NCI-H1105 treated with DMSO at 0.1 percent for 48 hours (cell line): ENCODE measurements at places on chromosomes 2 and 18.
A peak's percentile ranks its signal among the peaks of the same experiment; 100 is the strongest.

DNA sequence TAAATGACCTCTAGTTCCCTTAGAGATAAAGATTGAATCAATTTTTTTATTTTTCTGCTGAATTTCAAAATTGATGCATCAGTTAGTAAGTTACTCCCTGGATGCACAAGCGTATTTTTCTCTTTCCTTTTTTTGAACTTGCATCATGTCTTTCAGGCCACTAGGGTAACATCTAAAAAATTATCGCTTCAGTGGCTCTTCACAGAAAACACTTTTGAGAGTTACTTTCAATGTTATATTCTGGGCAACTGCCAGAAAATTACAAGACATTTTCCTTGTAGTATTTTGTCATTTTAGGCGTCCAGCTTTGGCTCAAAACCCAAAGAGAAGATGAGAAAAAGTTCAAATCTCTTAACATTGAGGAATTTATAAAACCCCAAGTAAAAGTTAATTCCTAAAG is 59.8 kb downstream of the DSEL start:
- no peak for DNase-seq

DNA sequence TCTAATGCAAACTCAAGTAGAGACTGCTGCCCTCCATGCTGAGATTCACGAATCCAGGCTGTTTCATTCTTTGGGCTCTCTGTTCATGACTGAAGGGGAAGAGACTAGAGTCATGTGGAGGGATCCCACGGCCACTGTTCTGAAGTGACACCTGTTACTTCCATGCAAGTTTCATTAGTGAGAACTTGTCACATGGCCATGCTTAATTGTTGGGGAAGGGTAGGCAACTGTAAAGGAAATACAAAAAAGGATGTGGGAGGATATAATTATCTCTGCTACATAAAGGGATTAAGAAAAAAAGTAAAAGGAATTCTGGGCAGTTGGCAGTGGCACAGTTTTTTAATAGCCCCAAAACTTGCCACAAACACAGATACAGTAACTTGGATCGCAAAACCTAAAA is 28.0 kb upstream of the PSME4 start:
- DNase-seq: peak; percentile 3

- no peak for DNase-seq
Observed at GRCh38 chr18:59881728-59882656, 17.8 kb upstream of the PMAIP1 start.

GRCh38 chr2:206257861-206258260 is 16.6 kb upstream of the ZDBF2 start:
- DNase-seq: no peak

- no peak for DNase-seq
Observed at GRCh38 chr18:78762753-78763152, 216.9 kb upstream of the SALL3 start.

- DNase-seq: no peak
Observed at GRCh38 chr18:5393779-5394178, 98.3 kb upstream of the ZBTB14 start.

GRCh38 chr2:200763422-200763821 is 48.3 kb upstream of the BZW1 start:
- no peak for DNase-seq

DNA sequence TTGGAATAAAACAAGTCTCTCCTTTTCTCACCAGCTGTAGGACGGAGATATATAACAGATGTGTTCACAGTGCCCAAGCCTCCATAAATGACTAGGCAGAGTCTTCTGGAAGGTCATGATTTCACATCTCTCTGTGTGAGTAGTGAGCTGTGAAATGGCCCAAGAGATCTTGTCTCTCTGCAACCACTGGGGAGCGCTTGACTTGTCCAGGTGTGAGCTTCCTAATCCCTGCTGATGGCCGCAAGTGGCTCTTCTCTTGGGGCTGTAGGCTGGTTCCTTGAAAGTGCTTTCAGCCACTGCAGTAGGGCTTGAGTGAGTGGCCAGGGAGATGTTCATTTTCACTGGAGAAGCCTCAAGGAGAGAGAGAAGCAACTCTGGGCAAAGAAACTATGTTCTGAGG is 38.1 kb upstream of the OTOS start:
- DNase-seq: no peak

- no peak for DNase-seq
Observed at GRCh38 chr2:16855183-16855582, 189.5 kb upstream of the CYRIA start.

- no peak for DNase-seq
Observed at GRCh38 chr2:2795438-2796091, 464.5 kb upstream of the MYT1L start.

DNA sequence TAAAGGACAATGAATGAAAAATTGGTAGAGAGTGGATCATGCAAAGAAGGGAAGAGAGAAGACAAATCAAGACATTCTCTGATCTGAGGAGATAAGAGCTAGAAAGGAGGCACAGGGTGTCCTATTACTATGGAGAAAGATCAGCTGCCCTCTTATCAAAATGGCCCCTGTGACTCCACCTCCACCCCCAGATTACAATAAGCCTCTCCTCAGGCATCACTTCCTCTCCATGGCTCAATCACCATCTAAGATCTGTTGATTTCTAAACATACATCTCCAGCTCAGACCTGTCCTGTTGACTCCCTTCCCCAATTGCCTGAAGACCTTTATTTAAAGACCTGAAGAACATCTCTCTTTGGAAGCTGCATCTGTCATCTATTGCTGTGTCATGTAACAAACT is 43.2 kb downstream of the SP100 start:
- no peak for DNase-seq

GRCh38 chr2:27263287-27264252 is 723 bp upstream of the SLC30A3 start:
- peak; percentile 33 for DNase-seq

DNA sequence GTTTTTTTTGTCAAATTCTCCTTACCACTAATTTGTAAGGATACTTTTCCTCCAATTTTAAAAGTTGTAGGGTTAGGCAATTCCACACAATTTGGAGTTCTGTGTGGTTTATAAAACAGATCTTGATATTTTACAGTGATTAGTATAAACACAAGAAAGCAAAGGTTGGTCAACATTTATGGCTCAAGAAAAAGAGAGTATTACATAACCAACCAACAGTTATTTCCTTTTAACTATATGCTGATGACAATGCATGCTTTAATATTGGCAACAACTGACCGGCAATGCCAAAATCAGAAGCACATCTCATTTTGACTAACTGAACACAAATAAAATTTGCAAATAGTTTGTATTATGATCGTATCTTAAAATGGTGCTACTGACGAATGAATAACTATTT is 137.2 kb downstream of the CDH2 start:
- no peak for DNase-seq

DNA sequence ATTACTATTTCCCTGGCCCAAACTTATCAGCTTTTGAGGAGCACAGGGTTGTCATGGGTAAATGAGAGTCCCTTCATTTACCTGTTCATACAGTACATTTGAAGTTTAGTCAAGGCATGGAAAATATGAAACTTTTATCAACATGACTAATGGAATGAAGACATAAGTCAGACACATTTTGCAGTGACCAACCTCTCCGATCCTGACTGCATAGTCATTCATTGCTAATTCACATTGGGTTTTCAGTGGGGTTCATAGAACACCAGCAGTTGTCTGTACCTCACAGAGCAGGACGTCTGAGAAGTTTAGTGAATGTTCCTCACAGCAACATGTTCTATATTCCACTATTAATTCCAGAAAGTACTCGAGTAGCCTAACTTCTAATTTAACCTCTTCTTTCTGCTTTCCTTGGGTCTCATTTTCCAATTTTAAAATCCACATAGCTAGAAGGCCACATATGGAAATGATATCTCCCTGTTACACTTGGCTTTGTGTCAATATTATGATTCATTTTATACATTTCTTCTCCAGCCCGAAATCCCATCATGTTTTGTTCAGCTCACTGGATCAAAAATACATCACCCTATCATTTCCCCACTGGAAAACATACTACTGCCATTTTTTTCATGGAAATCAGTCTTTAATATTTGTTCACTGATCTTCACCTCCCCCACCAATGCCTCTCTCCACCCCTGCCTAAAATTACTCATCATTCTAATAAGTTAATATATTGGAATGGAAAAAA is 65.9 kb downstream of the CDH20 start:
- DNase-seq: no peak

GRCh38 chr2:127166231-127166860 is 53.8 kb downstream of the CYP27C1 start:
- DNase-seq: peak; percentile 1

DNA sequence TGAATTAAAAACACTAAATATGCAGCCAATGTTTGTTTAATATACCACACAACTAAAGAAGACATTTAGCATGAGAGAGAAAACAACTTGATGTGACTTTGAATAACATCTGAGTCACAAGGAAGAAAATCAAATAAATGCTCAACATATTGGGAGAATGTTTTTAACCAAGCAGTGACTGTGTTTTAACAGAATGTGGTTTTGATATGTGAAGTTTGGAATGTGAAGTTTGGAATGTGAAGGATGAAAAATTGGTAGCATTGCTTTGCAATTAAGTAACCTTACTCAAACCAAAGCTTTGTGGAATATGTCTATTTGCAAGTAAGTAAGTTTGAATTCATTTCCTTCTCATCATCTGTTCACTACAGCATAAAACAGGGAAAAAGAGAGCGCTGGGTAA is 128.2 kb upstream of the DNAJC10 start:
- DNase-seq: no peak

DNA sequence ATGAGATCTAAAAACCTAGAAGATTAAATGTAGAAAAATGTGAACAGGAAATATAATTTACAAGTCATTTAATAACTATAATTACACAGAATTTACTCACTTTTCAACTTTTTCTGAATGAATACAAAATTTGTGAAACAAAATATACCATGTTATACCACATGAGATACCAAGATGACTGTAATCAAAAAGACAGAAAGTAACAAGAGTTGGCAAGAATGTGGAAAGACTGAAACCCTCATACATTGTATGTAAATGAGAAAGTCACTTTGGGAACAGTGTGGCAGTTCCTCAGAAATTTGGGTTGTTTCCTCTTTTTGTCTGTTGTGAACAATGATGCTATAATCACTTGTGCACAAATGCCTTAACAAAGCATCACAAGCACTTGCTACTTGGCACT is 145.4 kb upstream of the ZNF804A start:
- no peak for DNase-seq

DNA sequence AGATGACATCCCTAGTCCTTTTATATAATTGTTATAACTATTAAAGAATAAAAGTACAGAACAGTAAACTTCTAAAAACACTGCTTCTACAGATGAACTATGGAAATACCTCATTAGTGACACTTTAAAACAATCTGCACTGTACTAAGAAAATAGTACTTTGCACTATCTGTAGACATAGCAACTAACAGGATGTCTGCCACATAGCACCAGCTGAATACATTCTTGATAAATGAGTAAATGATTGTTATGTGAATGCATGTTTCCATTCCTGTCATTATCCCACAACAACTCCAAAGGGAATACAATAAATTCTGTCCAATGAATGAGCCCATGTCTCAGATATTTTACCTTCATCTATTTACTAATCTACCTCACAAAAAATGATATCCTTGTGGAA is 115.3 kb upstream of the SLC35G4 start:
- DNase-seq: no peak

DNA sequence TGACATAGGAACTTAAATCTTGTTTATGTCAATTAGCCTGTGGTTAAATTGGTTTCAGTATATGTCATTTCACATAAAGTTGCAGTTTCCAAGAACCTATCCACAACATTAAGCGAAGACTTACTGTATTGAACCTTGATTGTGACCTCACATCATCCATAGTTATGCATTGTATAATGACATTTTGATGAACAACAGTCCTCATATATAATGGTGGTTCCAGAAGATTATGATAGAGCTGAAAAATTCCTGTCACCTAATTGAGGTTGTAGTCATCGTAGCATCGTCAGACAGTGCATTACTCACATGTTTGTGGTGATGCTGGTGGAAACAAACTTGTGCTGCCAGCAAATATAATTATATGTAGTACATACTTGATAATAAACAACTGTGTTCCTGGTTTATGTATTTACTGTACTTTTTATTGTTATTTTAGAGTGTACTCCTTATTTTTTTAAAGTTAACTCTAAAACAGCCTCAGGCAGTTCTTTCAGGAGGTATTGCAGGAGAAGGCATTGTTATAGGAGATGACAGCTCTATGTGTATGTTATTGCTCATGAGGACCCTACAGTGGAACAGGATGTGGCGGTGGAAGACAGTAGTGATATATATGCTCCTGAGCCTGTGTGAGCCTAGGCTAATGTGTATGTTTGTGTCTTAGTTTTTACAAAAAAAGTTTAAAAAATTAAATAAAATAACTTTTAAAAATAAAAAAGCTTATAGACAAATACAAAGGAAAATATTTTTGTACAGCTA is 56.6 kb downstream of the UBE2E3 start:
- no peak for DNase-seq

- DNase-seq: peak; percentile 80
Observed at GRCh38 chr18:74990563-74991081, 218.3 kb downstream of the PTGR3 start.

DNA sequence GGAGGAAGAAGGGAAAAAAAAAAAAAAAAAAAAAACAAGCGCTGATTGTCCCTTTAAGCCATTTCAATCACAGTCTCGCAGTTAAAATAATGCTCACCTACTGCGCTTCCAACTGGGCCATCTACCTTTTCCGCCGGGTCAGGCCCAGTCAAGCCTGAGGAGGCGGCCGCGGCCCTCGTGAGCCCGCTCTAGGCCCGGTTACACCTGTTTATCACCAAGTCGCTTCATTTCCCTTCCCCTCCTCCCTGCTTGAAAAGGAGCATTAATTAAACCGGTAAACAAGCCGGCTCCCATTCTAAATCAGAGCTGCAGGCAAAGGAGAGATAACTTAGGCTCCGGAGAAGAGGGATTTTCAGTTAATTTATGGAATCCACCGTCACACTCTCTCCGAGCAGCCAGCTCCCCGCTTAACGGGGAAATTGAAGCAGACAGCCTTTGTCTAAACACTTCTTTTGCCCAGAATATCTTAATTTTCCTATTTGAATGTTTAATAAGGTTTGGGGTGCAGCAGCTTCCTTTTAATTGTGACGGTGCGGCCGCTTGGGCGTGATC is 140.1 kb upstream of the SIX3 start:
- no peak for DNase-seq

DNA sequence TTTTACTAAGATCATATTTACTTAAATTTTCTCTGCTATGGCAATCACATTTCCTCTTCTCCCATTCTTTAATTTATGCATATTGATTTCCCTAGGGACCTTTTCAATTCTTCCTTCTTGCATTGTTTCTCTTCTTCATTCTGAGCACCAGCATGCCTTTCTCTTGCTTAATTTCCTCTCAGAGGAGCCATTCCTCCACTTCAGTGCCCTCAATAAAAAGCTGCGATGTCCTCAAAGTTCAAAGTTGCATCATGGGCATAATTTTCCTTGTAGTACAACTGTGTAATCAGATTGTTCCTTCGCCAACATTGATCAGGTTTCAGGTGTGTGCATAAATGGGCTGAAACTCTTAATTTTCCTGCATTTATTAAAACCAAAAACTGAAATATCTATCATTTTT is 21.8 kb upstream of the CD226 start:
- DNase-seq: no peak

DNA sequence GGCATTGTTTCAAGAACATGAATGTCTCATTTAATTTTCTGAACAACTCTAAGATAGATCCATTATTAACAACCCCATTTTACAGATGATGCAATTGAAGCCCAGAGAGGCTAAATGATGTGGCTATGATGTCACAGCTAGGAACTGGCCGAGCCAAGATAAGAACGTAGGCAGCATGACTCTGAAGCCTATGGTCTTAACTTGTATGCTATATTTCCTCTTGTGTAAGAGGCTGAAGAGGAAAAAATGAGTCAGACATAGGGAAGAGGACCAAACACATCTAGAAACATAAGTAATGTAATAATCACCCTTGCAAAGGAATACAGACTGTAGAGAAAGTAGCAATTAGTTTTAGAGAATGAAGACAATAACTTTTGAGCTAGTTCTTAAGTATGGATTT is 416.8 kb downstream of the FIGN start:
- no peak for DNase-seq
